Urothelium cell line (cell line): ENCODE measurements at places on chromosomes 11 and 22.

GRCh38 chr22:38869663-38870062 lies 2.4 kb downstream of the CBX6 start:
- no peak for DNase-seq

GRCh38 chr11:78262691-78263090 lies 74.0 kb downstream of the USP35 start:
- no peak for DNase-seq

DNA sequence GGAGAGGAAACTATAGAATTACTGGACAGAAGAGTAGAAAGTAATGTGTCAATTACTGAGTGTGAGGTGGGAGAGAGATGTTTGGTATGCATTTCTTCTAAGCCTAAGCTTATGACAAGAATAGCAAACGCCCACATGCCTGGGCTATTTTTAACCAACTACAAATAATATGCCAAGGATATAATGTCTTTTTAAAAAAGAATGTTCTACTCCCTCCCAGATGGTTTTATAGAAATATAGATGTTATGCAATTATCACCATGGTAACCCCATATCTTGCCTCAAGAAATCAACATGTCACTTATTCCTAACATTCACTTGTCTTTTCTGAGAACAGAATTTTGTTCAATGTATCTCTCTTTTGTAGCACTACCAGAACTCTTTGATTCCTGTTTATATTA lies 996.7 kb upstream of the CHORDC1 start:
- DNase-seq: no peak

DNA sequence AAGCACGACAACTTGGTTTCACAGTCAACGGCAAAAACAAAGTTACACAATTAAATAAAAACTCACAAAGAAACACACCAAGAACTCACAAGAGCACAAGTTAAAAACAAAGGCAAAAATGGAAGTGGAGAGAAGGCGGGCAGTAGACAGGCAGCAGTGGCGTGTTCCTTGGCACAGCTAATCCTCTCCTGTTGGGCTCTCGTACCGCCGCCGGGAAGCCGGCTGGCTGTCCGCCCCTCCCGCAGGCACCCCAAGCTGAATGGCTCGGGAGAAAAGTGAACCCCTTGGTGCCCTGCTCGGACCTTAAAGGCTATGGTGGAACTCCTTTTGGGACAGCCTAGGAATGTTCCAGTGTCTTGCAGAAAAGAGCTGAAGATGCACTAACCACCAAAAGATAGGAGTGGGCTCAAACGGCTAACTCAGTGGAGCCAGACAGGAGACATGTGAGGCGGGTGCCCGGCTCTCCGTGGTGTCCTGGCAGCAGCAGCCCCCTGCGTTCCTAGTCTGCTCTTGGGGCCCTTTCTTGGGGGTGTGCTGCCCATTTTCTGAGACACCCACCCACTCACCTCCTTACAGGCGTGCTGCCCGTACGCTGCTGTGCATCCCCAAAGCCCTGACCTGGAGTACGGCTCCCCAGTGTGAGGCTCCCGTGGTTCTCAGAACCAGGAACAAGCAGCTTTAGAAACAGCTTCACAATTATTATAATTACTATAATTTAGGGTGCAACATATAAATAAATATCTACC lies 86.1 kb upstream of the BID start:
- DNase-seq: no peak

DNA sequence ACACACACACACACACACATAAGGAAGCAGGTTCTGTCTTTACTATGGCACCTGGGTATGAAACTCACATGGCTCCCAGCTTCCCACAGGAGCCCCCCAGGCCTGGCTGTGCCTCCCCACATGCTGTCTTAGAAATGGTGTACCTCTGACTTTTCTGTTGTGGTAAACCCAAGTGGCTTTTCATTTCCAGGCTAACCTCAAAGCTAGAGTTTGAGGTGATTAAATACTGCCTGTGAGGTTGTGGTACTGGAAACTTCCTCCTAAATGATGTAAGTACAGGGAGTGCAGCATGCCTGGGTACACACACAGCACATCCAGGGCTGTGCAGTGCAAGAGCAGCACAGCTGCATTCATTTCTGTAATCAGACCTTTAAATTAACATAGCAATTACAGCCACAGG lies 34.4 kb downstream of the ME3 start:
- no peak for DNase-seq

GRCh38 chr11:32353884-32354283 lies 81.5 kb downstream of the WT1 start:
- DNase-seq: no peak

DNA sequence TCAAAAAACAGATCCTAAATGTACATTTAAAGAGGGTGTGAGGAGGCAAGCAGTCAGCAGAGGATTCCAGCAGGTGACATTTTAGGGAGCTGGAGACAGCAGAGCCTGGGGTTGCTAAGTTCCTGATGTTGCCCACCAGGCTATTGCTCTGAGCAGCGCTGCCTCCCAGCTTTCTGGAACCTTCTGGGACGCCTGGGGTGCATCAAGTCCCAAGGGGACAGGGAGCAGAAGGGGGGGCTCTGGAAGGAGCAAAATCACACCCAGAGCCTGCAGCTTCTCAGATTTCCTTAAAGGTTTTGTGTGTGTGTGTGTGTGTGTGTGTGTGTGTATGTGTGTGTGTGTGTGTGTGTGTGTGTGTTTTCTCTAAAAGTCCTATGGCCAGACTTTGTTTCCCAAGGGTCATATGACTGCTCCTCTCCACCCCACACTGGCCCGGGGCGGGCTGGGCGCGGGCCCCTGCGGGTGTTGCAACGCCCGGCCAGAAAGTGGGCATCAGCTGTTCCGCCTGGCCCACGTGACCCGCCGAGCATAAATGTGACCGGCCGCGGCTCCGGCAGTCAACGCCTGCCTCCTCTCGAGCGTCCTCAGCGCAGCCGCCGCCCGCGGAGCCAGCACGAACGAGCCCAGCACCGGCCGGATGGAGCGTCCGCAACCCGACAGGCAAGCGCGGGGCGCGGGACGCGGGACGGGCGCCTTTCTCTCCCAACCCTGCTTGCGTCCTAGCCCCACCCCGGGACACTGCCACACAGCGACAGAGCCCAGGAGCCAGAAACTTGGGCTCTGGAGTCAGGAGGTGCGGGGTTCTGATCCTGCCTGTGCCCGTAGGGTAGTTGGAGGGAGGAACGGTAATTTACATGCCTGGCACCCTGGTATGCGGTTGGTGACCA lies at the start of gene HMOX1:
Gene HMOX1 (plus strand): TSS at position 560 of the 887 bp plus-strand sequence. CDS start 78 bp downstream, at position 638.
- DNase-seq: peak; percentile 98
